ENCODE measurements at places on chromosomes 1 and 21.
A peak's percentile ranks its signal among the peaks of the same experiment; 100 is the strongest.

DNA sequence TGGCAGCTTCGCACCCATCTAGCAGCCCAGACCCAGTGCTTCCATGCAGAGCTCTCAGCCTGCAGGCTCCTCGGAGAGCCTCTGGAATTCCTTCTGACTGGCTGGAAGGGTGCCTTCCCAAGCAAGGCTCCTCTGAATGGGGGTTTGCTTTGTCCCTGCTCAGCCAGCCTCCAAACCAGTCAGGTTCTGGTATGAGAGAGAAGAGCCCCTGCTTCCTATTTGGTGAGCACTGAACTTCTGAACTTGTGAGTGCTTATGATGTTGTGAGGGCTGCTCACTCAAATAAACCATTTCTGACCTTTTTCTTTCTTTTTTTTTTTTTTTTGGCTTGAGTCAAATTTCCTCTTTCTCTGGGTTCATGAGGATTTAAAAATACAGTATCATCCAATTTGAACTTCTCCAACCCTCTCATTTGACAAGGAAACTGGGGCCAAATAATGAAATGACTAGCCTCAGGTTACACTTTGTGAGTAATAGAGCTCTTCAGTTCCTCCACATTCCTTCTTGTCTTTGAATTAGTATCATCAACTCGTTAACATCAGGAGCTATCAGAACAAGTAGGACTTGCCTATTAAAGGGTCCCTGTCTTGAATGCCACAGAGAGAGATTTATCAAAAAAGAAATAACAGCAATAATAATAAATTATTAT lies 39.6 kb downstream of the GFI1 start:
- DNase-seq: peak; percentile 62

- no peak for DNase-seq
Measured at GRCh38 chr1:60280819-60281218, 207.2 kb upstream of the C1orf87 start.

- peak; percentile 3 for DNase-seq
Measured at GRCh38 chr1:107138767-107139445, 1.9 kb upstream of the NTNG1 start.

GRCh38 chr1:33234588-33234990 lies 21.7 kb upstream of the ZNF362 start:
- DNase-seq: no peak

- no peak for DNase-seq
Measured at GRCh38 chr1:94946886-94947285, 20.0 kb upstream of the CNN3 start.

DNA sequence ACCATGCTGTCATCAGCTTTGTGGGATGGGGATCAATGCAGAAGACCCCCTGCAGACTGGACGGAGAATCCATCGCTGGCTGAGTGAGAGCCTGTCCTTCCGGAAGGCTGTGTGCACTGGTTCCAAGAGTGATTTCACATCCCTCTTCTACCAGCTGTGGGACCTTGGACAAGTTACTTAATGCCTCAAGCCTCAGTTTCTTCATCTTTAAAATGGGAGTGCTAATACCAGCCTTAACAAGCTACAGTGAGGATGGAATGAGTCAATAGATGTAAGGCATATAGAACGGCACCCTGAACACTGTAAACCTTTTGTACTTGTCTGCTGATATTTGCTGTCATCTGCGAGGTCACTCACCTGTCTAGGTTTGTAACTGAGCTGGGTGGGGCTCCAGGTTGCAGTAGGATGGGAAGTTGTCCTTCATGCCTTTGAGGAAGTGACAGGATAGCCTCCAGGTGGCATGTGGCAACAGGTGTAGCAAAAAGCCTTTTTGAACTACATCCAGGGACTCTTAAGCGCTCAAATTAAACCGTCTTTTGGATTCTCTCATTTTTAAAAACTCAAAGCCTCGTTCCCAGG lies 27.5 kb downstream of the TMEM51 start:
- no peak for DNase-seq

DNA sequence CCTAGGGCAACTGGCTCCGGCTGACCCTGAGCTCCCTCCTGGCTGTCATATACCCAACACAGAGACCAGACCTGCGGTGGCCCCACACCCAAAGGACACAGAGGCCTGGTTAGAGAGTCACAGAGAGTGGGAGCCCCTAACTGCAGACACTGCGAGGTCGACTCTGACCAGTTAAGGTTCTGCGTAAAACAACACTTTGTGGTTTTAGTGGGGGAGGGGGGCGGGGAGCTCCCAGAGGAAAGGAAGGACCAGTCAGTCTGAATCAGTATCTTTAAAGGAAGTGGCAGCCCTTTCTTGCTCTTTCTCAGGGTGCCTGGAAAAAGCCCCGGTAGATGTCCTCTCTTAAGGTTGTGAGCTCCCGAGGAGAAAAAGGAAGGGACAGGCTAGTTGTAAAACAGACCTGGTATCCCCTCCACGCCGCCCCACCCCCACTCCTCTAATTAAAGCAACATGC lies 2.4 kb downstream of the SSBP3 start:
- peak; percentile 79 for DNase-seq

DNA sequence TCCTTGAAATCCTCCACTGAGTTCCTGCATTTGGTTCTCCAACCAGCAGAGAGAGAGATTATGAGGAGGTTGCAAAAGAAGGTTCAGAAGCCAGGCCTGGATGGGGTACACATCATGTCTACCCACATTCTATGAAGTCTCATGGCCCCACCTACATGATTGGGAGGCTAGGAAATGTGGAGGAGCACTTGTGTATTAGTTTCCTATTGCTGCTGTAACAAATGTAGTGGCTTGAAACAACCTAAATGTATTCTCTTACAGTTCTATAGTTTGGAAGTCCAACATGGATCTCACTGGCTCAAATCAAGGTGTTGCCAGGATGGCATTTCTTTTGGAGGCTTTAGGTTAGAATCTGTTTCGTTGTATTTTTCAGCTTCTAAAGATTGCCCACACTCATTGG lies 134.2 kb upstream of the ZNF648 start:
- DNase-seq: no peak

DNA sequence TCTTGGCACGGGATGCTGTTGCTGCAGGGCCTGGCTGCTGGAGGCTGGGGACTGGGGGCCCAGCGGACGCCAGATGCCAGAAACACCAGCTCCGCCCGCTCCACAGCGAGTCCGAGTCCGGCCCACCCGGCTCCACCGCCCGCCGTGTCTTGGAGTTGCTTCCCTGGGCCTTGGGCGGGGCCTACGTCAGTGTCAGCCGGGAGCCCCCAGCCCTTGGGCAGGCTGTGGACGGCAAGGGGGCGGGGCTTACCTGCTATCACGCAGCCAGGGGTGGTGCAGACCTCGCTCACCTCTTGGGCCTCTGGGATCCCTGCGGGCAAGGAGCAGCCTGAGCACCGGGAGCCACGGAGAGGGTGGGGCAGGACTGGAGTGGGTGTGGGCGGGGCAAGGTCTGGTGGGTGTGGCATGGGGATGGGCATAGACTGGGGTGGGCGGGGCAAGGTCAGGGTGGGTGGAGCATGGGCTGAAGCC lies 21.8 kb downstream of the MMEL1 start:
- DNase-seq: peak; percentile 12

GRCh38 chr21:38054334-38054733 lies 138.1 kb upstream of the KCNJ6 start:
- DNase-seq: no peak

DNA sequence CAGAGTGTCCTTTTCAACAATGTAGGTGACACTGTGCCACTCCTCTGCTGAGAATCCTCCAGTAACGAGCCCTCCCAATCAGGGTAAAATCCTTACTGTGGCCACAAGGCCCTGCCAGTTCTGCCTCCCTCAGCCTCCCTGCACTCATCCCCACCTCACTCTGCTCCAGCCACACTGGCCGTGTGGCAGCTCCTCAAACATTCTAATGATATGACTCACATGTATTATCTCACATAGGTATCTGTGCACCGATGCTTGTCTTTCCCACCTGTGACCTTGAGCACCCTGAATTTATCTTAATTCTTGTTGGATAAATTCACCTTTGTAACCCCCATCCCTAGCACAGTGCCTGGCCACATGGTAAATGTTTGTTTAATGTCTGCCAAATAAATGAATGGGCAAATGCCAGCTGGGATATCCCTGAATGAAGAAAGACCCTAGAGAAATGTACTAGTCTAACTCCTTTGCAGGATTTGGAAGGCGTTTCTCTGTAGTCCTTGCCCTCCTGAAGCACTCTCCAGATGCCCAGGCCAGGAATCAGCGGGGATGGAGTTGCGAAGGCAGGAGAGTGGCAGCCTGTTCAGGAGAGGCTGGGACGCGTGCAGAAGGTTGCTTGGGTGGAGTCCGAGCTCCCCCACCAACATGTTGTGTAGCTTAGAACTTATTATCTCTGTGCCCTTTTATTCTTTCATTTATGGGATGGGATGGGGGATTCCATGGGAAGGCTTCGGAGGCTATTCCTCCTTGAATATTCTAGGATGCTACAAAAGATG lies 106.0 kb downstream of the TMEM53 start:
- DNase-seq: no peak

- DNase-seq: no peak
Measured at GRCh38 chr1:25770541-25771220, 29.3 kb upstream of the SELENON start.

DNA sequence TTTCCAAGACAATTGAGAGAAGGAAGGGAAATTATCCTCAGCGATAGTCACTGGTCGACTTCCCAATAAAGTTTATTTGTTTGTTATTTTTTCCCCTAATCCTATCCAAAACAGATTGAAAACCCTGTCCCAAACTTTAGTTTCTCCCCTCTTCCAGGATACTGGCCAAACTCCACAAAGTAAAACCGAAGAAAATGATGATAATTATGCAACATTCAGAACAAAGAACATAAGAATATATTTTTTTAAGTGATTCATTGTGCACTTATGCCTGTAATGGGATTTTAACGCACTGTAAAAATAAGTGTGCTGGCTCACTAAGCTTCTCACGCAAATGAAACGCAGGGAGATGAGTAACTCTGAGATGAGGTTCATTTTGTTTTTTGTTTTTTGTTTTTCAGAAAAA lies 6.0 kb downstream of the GLIS1 start:
- DNase-seq: peak; percentile 95

GRCh38 chr1:66254785-66255184 lies 279.2 kb upstream of the SGIP1 start:
- DNase-seq: no peak

DNA sequence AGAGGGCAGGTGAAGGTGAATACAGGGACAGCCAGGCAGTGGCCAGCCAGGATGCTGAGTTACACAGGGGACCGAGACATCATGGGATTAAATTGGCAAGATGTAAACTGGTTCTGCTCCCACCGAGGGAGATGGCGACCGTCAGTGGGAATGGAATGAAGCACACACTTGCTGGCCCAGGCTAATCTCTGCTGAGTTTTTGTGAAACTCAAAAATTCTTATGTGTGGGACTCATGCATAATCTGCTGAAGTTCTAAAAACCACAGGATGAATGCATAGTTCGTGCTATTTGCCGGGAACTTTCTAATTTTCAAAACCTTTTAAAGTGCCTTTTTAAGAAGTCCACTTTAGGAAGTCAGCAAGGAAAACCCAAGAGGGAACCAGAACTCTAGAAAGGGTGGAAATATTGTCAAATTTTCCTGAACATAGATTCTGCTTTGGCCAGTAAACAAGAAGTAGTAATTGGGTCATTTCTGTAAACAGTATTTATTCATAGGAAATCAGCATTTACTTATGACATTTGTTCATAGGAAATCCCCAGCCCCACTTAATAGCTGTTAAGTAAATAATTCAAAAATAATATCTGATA lies 85.4 kb upstream of the ROR1 start:
- DNase-seq: peak; percentile 88

DNA sequence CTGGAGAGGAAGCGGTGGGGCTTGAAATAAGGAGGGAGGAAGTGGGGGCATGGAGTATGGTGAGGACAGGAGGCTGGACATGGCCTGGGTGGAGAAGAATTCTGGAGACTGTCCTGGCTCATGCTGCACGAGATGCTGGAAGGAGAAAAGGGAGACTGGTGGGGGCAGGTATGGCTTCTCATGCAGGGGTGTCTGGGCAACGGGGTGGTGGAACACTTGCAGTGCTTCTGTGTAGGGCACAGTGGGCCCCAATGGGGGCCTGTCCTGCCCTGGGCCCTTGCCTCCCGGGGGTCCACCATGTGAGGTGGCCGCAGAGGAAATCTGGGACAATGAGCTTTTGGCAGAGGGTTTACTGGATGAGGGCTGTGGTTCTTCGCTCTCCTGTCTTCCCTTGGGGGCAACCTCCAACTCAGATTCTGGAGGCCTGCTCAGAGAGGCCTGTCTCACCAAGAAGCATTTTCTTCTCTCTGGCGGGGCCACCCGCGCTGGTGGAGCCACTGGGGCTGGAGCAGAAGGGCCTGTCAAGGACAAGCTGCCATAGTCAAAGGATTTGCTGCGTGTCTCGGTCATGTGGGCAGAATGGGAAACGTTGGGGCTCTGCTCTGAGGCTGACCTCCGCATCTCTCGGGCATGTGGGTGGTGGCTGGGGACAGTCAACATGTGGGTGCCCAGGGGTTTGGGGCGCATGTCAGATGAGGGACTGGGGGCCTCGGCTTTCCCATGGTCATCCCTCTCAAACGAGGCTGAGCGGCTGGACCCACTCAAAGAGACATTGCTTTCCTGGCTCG lies 96.9 kb upstream of the EDN2 start:
- DNase-seq: no peak

GRCh38 chr1:113647164-113647563 lies 112.1 kb downstream of the PHTF1 start:
- peak; percentile 25 for DNase-seq

GRCh38 chr21:39538453-39539042 lies 74.2 kb upstream of the B3GALT5 start:
- DNase-seq: no peak

GRCh38 chr1:10564063-10564462 lies 89.3 kb downstream of the PEX14 start:
- no peak for DNase-seq

GRCh38 chr21:41425954-41426675 lies at the start of gene MX1:
MX1 (plus strand) TSS chr21:41426239; CDS start chr21:41432071, 5,832 bp downstream.
- DNase-seq: peak; percentile 43

DNA sequence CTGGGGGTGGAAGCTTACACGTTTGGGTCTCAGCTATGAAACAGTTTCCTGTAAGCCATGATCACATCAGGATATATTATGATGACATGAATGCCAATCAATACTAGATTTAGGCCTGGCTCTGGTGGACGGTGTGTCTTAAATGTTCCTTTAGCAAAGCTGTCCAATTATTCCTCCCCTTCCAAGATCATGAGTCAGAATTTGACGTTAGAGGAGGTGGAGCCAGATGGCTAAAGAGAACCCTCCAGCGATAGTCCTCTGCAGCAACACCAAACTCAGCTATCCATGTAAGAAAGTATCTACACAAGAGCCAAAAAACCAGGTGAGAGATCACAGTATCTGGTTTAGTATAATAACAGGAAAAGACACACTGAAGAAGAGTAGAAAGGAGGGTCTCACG lies 47.8 kb downstream of the PACC1 start:
- DNase-seq: peak; percentile 67

- no peak for DNase-seq
Measured at GRCh38 chr1:150056407-150056806, 11.2 kb upstream of the VPS45 start.

GRCh38 chr1:208222376-208223126 lies 21.6 kb downstream of the PLXNA2 start:
- no peak for DNase-seq

GRCh38 chr1:184615301-184615700 lies 139.4 kb downstream of the EDEM3 start:
- no peak for DNase-seq
